ENCODE measurements at places on chromosomes 2 and 18.

DNA sequence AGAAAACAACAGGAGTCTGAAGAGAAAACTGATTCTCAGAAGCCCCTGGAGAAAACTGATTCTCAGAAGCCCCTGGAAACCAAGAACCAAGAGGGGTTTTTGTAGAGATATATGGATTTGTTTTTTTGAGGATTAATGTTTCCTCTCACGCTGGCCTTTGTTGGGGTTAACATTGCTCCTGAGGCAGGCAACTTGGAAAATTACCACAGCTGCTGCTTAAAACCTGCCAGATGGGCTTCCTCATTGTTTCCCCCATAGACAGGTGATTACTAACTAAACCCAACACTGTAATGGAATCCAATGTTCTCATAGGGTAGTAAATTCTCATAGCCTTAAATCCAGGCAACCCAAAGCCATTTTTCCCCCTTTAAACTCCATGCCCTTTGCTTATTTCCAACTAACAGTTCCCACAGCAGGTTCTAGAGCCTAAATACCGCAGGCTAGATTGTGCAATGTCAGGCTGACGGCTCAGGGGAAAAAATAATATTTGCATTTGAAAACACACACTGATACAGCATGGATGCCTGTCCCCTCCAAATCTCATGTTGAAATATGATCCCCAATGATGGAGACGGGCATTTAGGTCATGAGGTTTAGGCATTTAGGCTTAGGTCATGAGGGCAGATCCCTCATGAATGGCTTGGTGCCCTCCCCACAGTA, 272.3 kb upstream of the PKDCC start:
- DNase-seq, result no peak

GRCh38 chr2:166448106-166448505, 45.9 kb downstream of the SCN7A start:
- no peak for DNase-seq

- DNase-seq, result no peak
Observed at GRCh38 chr2:49845021-49845420, 690.7 kb upstream of the FSHR start.

DNA sequence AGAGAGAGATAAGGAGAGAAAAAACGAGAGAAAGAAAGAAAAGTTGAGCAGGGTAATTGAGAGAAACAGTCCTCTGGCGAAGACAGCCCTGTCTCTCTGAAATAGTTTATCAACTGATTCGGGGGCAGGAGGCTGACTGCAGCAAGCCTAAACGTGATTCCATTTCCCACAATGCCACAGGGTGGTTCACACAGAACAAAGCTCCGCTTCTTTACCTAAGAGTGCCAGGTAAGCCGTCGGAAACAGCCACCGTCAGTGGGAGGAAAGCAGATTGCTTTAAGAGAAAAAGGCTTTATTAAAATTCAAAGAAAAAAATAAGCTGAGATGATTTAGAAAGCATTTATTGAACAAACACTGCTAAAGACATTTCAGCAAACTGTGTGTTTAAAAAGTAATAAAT, 271.4 kb upstream of the POU3F3 start:
- no peak for DNase-seq

DNA sequence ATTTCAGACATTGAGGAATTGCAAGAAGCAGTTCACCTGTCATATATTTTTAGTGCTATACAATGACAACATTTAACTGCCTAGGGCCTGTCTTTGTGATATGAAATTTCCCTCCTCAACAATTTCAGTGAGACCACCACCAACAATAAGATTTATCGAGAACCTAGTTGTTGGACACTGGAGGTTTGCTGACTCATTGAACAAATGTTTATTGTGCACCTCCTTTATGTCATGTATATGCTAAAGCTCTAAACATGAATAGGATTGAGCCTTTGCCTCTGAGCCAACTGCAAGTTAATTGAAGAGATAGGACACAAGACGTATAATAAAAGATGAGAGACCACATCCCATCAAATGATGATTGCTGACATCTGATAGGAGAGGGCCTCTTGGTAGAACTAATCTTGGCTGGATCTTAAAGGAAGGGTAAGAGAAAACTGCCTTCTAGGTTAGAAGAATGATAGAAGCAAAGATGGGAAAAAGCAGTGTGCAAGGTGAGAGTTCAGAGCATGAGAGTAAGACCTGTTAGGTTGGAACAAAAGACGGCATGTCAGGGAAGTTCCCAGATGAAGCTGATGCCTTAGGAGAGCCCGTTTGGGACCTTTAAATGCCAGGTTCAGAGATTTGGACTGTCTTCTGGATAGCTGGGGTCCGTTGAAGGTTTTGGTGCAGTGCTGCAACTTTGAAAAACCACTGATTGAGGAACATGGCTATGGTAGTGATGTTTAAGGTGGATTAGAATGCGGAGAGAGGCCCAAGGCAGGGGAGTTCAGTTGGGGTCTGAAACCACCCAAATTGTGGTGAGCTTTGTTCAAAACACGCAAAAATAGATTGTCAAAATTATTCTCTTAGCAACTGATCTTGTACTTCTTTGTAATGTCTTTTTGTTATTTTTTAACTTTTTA, 133.0 kb upstream of the EML6 start:
- no peak for DNase-seq

DNA sequence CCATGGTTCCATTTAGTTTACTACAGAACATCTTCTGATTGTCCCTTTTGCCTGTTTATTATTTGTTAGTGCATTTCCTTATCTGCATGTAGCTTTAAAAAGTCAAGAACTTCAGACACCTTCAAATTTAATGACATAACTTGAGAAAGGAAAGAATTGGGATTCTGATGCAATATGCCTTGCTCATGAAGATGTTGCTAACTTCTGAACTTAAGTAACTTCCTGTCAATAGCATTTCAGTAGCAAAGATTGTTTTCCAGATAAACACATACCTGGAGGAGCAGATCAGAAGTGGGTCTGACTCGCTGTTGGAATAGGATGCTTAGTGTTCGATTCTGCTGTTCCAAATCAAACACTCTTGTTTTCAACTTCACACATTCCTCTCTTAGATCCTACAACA, 190.2 kb upstream of the LYPD1 start:
- no peak for DNase-seq

- DNase-seq, result no peak
Observed at GRCh38 chr2:158319269-158319668, 137.3 kb downstream of the CCDC148 start.

GRCh38 chr2:241895712-241896641, 26.4 kb downstream of the RTP5 start:
- no peak for DNase-seq

DNA sequence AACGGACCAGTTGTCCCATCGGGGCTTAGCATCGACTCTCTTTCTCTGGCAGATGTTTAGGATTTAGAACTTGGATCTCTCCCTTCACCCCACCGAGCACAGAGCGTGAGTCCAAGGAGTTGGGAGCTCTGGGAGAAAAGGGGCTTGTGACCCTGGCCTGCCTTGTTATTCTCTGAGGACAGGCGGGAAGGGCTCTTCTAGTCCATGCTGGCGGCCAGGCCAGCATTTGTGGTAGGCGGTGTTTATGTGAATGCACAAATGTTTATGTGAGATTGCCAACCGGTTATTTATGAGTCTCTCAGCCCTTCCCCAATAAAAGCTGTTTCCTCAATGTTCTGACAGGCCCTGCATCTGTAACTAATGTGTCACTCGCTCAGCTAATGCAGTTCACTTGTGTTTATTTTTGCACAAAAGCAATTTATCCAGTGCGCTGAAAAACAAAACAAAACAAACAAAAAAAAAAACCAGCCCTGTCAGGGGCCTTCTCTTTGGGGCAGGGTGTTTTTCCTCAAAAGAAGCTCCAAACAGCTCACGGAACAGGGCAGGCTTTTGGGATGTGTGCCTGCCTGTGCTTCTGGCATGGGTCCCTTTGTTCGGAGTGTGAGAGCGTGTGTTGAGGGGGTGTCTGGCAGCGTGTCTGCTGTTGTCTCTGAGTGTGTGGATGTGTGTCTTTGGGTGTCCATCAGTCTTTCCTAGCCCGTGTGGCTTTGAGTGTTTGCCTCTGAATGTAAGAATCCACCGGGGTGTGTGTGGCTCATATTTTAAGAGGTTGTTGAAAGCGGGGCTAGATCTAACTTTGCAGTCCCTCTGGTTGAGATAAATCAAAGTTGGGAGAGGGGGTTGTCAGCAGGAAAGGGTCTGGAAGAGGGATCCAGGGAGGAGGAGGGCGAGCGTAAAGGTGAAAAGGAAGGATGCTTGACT, 52.8 kb upstream of the HAAO start:
- no peak for DNase-seq

DNA sequence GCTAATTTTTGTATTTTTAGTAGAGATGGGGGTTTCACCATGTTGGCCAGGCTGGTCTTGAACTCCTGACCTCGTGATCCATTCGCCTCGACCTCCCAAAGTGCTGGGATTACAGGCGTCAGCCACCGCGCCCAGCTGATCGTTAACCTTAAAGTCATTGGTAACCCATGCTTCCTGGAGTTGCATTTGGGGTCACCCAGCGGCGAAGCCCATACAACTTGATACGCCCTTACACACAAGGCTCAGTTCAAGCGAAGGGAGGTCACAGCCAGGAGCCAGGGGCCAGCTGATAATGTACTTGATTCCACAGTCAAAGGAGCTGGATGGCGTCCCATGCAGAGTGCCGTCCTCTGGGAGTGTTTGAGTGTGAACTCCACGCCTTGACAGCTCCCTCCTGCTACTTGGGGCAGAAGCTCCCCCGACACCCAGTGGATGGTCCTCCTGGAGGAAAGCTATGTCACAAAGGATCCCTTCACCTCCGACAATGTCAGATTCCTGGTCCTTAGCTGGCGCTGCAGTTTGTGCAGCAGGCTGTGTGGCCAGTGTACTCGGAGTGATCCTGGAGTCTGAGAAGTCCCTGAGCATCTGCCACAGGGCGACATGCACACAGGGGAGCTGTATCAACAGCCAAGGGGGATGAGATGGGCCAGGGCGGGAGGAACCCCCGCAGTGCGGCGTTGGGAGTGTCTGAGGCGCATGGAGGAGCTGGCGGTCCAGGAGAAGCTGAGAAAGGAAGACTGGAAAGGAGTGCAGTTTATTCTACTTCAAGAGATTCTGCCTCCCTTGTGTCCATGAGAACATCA, 7.9 kb downstream of the CLHC1 start:
- DNase-seq, result no peak

DNA sequence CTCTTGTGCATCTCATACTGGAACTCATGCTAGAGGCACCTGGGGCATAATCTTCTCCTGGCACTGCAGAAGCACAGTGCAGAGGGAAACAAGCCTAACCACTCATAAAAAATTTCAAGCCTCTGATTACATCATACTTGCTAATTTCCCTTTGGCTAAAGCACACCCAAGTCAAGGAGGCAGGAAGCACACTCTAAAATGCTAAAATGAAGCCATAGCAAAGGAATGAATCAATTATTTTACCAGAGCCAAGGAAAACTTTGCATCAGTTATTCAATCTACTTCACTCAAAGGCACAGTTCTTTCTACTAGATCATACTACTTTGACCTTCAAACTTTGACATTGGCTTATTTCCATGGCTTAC, 79.6 kb upstream of the SPOPL start:
- peak; percentile 37 for DNase-seq

All from retinal pigment epithelial cell (primary cell).